ENCODE measurements at places on chromosomes 6 and 20. TPM values are rescaled to one million over a fixed set of nuclear protein-coding genes. Genes with fewer than 3 reads are reported as not detected.

Gene C20orf144
- total RNA-seq, result not detected

GRCh38 chr20:9807136-9807535 is 31.7 kb downstream of the PAK5 start:
- no peaks in the 10 kb centered on the region for H3K27me3 ChIP-seq
- no peak overlapping the region for H3K27ac ChIP-seq

DNA sequence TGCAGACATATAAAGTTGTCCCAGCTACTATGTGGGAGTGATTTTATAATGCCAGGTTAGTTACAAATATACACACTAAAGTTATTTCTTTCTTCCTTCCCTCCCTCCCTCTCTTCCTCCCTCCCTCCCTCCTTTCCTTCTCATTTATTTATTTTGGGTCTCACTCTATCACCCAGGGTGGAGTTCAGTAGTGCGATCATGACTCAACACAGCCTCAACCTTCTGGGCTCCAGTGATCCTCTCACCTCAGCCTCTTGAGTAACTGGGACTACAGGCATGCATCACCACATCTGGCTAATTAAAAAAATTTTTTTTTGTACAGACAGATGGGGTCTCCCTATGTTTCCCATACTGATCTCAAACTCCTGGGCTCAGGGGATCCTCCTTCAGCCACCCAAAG is 59.2 kb downstream of the PHF20 start:
- no peaks in the 10 kb centered on the region for H3K27me3 ChIP-seq
- no peak overlapping the region for H3K27ac ChIP-seq
- H3K4me3 ChIP-seq, result no peak overlapping the region
- no peak for DNase-seq

DNA sequence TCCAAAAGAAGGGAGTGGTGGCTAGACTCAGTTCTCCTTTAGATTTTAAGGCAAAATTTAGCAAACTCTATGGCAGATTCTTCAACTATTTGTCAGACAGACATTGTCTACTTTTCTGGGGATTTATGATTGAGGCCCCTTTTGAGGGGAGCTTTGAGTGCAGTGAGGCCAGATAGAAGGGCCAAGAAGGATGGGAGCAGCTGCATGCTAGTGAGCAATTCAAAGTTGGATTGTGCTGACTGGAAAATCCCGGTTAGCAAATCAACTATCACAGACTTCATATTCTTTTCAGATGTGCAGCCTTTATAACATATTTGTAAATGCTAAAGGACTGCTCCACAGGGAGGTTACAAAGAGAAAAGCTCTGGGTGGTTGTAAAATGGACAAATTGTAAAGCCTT is 35.0 kb upstream of the ESR1 start:
- H3K27me3 ChIP-seq, result no peaks in the 10 kb centered on the region
- H3K36me3 ChIP-seq, result no peaks in the 10 kb centered on the region
- DNase-seq, result no peak
- H3K4me1 ChIP-seq, result no peaks in the 10 kb centered on the region
- H3K4me3 ChIP-seq, result no peak overlapping the region
- no peak overlapping the region for H3K27ac ChIP-seq

Gene OR12D3
- total RNA-seq, result not detected

DNA sequence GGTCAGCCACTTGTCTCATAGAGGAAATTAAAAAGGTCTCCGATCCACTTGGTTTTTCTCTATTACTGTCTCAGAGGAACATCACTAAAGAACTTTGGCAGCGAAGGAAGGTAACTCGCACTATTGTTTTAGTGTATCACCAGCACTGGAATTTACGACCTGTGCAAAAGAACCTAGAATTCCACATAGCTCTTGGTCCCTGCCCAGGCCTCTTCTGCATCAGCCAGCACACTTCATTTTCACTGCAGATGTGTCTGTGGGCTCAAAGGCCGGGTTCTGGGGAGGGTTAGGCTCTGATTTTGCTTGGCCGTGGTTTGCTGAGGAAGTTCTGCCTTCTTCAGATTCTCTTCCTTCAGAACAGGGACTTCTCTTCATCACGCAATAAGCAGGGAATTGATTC is 102.8 kb upstream of the TMEM181 start:
- no peak overlapping the region for H3K4me3 ChIP-seq
- H3K4me1 ChIP-seq, result no peaks in the 10 kb centered on the region
- no peak overlapping the region for H3K27ac ChIP-seq
- peaks cover 14% of the 10 kb centered on the region for H3K36me3 ChIP-seq

Gene CPXM1
- total RNA-seq, result 163 TPM

Gene TCF15
- total RNA-seq, result 1.8 TPM

Measured in spinal cord (tissue), 10 donors.